ENCODE measurements at places on chromosomes 7 and 10.

DNA sequence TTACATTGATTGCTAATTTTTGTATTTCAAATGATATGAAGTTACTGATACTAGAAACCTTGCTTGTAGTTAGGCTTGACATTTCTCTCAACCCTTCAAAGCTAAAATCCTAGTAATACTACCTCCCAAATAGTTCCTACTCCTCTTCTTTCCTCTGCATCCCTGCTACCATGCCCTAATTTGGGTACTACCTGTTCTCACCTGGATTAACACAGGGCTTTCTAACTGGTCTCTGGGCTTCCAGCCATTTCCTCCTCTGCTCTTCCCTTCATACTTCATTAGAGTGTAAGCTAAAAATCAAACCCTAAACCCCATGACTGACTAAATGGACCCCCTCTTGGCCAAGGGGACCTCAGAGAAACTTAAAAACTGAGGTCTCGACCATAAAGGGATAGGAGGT lies 112.4 kb downstream of the CHCHD3 start:
- DNase-seq = no peak

DNA sequence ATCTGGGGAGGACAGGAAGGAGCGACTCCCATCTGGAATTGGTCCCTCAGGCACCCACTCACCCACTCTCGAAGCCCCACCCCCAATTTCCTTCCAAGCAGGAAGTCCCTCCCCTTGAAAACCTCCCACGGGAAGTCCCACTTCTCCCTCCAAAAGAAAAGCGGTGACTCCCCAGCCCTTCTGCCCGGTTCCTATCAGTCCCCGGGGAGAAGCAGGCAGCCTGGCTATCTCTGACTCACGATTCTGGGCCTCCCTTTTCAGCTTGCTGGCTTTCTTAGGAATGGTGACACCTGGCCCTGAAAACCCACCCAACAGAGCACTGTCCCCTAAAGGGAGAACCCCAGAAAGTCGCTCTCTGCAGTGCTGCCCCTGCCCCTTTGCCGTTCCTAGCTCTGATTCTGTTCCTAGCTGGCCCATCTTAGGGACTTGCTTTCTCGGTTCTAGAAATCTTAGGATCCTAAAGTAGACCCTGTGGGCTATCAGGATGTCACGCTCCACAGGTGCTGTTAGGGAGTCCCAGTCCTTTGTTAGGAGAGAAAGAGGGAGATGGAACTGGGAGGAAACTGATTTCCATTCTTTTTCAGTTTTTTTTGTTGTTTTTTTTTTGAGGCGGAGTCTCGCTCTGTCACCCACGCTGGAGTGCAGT lies 6.0 kb downstream of the TSC22D4 start:
- DNase-seq = no peak

- no peak for DNase-seq
Measured at GRCh38 chr7:45543473-45543872, 30.7 kb upstream of the ADCY1 start.

- DNase-seq = no peak
Measured at GRCh38 chr10:106761906-106762305, 402.6 kb downstream of the SORCS1 start.

DNA sequence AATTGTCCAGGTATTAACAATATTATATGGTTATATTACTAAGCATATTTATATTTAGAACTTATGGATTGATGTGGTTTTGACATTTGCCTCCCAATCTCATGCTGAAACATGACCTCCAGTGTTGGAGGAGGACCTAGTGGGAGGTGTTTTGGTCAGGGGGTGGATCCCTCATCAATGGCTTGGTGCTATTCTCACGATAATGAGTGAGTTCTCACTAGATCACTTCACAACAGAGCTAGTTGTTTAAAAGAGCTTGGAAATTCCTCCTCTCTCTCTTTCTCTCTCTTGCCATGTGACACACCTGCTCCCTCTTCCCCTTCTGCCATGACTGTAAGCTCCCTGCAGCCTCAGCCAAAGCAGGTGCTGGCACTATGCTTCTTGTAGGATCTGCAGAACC lies 19.0 kb downstream of the TFEC start:
- no peak for DNase-seq

- DNase-seq = no peak
Measured at GRCh38 chr10:78260680-78261079, 227.0 kb downstream of the RPS24 start.

- DNase-seq = no peak
Measured at GRCh38 chr10:116015583-116016333, 257.2 kb downstream of the GFRA1 start.

DNA sequence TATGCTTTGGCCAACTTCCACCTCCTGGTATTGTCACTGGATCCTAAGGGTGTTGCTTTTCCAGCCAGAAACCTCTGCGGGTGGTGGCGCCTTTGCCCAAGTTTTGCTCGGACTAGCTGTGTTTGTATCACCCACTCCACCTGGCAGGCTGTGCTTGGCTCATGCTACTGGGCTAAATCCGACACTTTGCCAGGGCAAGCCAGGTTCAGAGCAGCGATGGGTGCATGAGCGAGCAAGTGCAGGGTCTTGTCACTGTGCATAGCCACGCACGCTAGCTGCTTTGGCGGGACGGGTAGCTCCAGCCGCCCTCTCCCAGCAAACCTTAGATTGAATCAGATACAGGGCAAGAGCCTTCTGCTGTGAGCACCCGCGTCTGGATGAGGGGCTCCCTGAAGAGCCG lies 737.5 kb downstream of the PCDH15 start:
- no peak for DNase-seq

- DNase-seq = no peak
Measured at GRCh38 chr10:17655567-17656146, 11.7 kb downstream of the STAM start.

GRCh38 chr7:115937960-115938359 lies 92.6 kb downstream of the TFEC start:
- DNase-seq = no peak

DNA sequence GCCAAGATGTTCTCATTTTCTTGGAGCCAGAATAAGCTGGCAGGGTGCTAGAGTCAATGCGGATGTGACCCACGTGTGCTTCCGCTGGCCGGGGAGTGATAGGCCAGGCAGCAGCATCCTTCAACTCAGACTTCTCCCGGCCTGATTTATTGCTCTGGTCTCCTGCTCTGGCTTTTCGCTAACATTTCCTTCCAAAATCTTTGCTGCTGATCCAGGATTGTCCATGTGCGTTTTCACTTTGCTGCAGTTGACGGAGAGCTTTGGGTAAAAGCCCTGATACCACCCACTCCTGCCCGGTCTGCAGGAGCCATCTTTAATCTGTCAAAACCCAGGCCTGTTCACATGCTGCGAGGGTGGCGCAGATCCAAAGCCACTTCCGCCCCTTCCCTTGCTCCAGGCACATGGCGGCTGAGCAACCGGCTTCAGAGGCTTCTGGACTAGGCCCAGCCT lies 106.8 kb downstream of the CYP26A1 start:
- no peak for DNase-seq

DNA sequence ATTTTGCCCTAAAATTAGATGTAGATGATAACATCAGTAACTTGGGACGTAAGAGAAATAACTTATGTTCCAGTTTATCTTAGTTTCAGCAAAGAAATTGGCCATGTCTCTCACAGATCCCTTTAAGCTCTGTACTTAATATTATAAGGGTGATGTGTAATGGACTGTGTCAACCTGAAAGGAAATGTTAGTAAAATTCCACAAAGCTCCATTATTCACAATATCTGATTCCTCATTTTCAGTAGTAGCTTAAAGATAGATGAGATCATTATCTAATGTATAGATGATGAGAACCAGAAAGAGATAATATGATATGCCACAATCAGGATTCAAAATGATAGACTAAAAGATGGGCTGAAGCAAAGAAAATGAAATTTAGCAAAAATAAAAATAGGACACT lies 316.8 kb upstream of the CHRM2 start:
- no peak for DNase-seq

DNA sequence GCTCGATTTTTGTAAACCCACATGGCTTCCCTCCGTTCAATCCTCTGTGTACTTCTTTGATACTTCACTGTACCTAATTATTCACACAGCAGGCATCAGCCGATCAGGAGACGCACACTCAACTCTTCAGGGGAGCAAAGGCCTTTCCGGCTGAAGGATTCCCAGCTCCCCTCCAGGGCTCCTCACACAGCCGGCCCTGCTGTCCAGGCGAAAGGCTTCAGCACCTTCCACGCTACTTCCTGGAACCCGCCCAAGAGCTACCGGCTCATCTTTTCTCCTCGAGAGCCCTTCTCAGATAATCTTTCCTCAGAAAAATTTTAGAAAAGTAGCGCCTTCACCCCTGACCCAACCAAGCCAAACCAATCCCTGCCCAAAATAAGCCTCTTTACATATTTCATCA lies 270.4 kb downstream of the ZMYND11 start:
- DNase-seq = no peak

DNA sequence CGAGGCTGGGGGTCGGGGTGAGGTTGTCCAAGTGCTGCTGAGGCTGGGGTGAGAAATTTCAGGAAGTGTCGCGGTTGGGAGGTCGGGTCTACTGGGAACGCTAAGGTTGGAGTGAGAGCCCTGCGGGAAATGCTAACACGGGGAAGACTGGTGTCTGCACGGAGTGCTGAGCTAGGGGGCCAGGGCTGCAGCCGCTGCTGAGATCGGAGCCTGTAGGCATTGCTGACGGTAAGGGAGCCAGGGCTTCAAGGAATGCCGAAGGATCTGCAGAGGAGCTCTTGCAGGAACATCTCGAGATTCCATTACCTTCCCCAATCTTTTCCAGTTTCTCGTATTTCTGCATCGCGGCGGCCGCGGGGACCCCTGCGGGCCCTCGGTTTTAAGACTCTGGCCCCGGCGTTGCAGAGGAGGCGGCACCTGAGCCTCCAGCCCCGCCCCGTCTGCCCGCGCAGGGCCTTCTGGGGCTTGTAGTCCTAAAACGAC lies at the start of gene CDK5:
Gene CDK5, minus strand, starts transcription at position 392 of the 483 bp plus-strand sequence. Its CDS starts 49 bp downstream, at position 343.
- peak; percentile 74 for DNase-seq

DNA sequence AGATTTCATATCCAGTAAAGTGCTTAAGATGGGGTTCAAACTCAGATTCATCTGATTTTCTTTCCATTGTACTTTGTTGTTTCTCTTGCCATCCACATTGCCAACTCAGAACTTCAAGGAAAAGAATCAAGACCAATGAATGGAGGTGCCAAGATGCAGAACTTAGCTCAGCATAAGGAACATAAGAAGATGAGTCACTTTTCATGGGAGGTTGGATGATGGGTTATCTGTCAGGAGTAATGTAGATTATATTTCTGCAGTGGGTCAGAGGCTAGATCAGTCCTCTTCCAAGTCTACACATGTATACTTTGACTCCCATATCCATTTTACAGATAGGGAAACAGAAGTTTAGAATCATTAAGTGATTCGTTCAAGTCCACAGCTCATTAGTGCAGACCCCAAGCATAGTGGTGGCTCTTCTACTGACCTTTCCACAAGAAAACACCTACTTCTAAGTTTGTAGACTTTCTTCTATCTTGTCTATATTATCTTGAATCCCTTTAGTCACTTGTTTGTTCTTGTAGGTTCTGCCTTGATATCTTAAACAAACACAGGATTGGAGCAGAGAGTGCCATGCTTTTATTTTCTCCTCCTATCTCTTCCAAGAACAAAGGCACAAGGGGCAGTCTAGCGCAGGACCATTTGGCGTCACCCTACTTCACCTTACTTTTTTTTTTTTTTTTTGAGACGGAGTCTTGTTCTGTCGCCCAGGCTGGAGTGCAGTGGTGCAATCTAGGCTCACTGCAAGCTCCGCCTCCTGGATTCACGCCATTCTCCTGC lies 14.0 kb upstream of the ADD3 start:
- no peak for DNase-seq

- DNase-seq = no peak
Measured at GRCh38 chr7:7582596-7582995, 15.9 kb downstream of the MIOS start.

GRCh38 chr10:122140941-122141623 lies 130.0 kb upstream of the BTBD16 start:
- DNase-seq = peak; percentile 58

GRCh38 chr7:142671506-142671905 lies 77.8 kb upstream of the PRSS1 start:
- DNase-seq = no peak

GRCh38 chr10:119209035-119209735 lies 1.8 kb downstream of the GRK5 start:
- DNase-seq = peak; percentile 42

DNA sequence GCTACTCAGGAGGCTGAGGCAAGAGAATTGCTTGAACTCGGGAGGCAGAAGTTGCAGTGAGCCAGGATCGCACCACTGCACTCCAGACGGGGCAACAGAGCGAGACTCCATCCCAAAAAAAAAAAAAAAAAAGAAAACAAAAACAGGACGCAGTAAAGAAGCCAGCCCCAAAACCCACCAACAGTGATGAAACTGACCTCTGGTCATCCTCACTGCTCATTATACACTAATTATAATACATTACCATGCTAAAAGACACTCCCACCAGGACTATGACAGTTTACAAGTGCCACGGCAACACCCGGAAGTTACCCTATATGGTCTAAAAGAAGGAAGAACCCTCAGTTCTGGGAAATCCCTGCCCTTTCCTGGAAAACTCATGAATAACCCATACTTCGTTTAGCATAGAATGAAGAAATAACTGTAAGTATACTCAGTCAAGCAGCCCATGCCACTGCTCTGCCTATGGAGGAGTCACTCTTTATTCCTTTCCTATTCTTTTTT lies 40.0 kb upstream of the EIF4H start:
- no peak for DNase-seq

GRCh38 chr10:43763846-43764245 lies 115.2 kb upstream of the ZNF32 start:
- DNase-seq = no peak

GRCh38 chr7:25557379-25557917 lies 329.2 kb upstream of the NPVF start:
- no peak for DNase-seq

GRCh38 chr7:106795877-106796231 lies 69.2 kb upstream of the PIK3CG start:
- DNase-seq = no peak

DNA sequence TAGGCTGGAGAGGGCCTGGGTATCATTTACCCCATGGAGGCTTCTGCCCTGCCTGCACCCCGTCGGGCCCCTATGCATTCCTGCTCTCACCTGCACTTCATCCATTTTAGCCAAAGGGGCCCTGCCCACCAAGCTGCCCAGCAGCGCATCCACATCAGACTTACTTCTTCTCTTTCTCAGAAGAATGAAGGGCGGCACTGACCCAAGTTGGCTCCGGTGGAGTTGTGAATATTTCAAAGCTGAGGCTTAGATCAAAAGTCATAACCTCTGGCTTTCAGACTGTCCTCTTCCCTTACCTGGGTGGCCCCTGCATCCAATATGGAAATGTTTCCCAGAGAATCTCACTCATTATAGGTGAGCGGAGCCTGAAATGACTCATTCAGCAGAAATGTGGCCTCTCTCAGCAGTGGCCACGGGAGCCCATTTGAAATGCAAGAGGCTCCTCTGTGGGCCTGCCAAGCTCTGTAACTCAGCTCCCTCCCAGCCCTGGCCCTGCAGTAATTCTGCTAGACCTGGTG lies 117.6 kb upstream of the TCF7L2 start:
- DNase-seq = peak; percentile 69

GRCh38 chr7:134022286-134022911 lies 104.7 kb upstream of the LRGUK start:
- no peak for DNase-seq

DNA sequence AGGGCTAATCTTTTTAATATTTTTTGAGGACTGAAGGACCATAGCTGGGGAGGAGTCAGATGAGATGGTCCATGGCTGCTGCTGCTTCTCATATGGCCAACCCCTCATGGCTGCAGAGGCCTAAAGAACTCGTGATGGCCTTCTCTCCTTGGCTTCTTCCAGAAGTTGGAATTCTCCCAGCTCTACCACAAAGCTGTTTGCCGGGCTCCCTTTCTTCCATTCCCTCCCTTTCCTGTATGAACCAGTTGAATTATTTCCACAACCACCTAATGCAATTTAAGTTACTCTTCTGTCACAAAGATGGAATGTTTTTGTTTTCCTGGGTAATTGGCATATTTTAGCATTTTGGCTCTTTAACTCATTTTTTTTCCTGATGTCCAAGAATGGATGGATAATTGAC lies 80.7 kb downstream of the PHTF2 start:
- no peak for DNase-seq

Data from H54 (cell line).